ENCODE measurements at places on chromosomes 6 and 20.

GRCh38 chr20:32578840-32579390 is 6.2 kb downstream of the NOL4L start:
- DNase-seq: no peak

DNA sequence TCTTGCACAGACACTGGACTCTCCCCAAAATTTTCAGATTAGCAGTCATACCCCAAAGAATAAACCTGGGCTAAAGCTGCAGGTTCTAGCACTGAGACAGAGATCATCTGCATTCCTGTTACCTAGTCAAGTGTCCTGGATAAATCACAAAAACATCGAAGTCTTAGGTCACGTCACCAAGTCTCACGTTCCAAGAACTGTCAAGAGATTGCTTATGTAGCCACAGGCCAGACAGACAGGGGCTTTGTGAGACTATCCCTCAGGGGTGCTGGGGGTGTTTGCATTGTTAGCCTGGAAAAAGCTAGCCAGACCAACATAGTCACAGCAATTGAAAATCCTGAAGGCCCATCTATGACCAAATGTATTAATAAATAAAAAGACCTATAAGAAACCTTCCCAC is 243.1 kb upstream of the PREP start:
- peak; percentile 82 for DNase-seq

DNA sequence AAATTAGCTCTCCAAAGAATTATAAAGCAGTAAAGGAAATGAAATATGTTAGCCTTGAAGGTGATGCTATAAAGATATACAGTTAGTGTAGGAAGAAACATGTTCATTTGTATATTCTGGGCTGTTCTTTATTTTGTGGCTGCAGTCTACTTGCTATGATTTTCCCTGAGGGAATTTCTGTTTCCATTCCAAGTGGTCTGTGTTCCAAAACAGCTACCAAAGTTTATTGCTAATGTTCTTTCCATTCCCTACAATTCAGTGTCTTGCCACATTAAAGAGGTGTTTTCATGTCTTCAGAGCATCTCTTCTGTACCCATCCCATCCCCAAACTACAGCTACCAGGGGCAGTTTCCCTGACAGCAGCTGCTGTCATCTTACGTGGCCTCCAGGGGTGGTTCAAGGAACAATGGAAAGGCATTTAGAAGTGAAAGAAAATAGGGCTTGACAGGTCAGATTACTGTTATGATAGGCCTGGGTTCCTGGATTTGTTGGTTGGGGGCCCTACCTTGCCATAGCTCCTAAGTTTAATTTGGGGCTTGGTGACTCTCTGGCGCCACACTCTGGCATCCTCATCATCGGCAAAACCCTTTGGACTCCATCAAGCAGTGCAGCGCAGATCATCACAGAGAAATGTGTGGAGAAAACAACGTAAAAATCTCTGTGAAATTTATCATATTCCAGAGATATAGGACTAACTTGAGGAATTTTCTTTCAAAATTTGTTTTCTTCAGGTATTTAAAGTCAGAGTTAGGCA is 33.8 kb upstream of the AIG1 start:
- DNase-seq: peak; percentile 29

GRCh38 chr20:22929661-22930060 is 105.5 kb upstream of the SSTR4 start:
- DNase-seq: no peak

DNA sequence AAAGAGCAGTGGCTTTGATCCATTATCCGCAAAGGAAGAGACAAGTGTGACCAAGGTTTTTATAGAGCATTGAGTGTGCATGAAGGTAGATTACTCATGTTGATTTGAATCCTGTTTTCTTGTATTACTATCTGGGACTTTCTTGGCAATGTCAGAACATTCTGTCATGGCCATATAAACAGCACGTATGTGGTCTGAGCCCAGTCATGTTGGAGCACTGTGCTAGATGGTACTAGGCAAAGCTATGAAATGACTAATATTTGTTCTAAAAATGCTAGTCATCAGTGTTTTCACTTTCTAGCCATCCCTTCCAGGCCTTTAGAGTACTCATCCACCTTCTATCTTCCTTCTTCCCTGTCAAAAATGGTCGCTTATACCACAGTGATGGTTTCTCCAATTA is 278.6 kb upstream of the FLRT3 start:
- no peak for DNase-seq

DNA sequence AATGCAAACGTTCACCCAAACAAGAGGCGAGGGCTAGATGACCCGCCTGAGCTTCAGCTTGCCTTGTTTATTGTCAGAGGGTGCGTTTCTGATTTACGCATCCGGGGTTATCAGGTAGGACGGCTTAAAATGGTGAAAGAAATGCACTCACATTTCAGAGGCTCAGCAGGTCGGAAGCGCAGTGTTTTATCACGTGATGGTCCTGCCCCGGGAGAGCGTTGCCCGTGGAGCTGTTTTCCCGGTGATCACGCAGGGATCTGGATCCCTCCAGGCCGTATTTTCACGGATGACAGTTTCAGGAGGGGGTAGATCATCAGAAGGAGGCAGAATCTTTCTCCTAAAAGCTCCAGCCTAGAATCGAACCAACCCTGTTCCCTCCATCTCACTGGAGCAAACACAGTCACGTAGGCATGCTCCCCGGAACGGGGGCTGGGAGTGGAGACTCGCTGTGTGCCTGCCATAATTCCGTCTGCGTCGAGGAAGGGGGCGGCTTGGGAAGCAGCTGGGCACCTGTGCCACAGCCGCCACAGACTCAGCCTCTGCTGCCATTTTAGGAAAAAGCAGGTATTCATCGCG is 121.7 kb downstream of the SMOC2 start:
- DNase-seq: no peak

GRCh38 chr6:45045253-45045601 is 282.9 kb upstream of the RUNX2 start:
- no peak for DNase-seq

DNA sequence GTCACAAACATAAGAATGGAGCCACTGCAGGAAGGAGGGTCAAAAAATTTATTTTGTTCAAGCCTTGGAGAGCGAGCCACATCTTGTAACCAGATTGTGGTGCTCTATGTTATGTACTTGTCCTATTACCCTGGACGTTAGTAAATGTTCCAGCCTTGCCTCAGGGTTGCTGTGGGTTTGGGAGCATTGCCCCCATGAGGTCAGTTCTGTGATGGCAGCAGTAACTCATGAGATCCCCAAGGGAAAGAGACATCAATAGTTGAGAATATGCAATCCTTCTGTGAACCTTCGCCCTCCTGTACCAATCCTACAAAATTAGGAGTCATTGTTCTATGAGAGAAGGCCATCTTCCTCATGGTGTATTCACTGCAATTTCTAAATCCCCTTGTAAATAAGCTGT is 16.4 kb upstream of the CFAP206 start:
- no peak for DNase-seq

DNA sequence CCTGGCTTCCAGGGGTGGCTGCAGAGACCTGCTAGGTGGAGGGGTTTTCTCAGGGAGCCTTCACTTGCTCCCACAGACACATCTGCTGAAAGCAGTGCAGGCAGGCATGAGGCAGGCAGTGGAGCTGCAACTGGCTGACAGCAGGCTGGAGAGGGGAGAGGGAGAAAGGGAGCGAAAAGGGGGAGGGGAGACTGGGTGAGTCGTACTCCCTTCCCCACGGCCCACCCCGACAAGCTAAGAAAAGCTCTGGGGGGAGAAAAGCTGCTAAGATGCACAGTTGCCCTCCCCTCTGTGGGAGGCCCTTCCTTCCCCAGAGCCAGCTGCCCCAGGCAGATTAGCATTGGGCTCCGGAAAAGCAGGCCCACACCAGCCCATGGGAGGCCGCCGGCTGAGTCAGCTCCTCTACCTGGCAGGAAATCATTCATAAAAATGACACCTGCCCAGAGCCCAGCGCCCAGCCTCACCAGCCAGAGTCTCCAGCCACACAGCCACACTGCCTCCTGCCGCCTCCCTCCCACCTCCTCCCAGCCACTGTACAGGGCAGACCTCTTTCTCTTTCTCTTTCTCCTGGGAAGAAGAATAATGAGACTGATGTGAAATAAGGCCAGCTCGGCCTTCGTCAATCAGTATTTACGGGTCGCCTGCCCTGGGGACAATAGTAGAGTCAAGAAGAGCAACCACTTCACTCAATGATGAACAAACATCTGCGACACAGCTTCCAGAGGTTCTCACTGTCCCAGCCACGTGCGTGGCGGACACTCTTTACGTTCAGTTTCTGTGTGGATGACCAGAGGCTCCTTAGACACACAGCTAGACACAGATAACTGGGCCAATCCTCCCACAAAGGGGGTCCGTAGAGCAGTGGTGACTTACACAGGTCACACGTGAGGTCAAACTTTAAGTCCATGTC is 7.7 kb upstream of the C20orf203 start:
- no peak for DNase-seq
